ENCODE measurements at places on chromosomes 11 and 22. TPM values are rescaled to one million over a fixed set of nuclear protein-coding genes. Genes with fewer than 3 reads are reported as not detected.

Gene FEN1
- 12.0 TPM for total RNA-seq

Gene CDK2AP2
- total RNA-seq, result 4.5 TPM

Gene MEI1
- 0.59 TPM for total RNA-seq

Gene TCN2
- total RNA-seq, result 5.1 TPM

Gene TIMP3
- 89.6 TPM for total RNA-seq

Gene PGA5
- total RNA-seq, result 0.39 TPM

Gene FAM83F
- total RNA-seq, result 4.3 TPM

Gene CCDC73
- total RNA-seq, result under 0.01 TPM

Gene RFPL1
- total RNA-seq, result not detected

Gene SPECC1L
- total RNA-seq, result 28.8 TPM

Gene APOL4
- total RNA-seq, result 16.1 TPM
